ENCODE measurements at places on chromosomes 2 and 18.

DNA sequence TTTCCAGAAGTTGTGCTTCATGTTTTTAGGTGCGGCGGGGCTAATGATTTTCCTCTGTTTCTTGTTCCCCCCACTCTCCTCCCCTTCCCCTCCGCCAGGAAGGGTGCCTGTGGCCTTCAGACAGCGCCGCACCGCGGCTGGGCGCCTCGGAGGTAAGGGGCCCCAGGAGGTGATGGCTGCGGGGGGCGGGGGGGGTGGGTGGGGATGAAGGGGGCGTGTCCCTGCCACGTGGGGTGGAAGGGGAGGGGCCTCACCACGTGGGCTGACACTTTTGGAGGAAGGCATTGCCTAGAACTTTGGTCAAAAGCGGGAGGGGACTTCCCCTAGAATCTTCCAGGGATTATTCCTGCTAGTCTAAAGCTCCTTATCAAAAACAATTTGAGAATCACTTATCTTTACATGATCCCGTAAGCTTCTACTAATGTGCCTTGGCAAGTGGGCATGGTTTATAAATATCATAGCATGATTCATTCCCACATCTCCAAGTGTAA lies 83.1 kb downstream of the FAM210A start:
- no peak for DNase-seq

DNA sequence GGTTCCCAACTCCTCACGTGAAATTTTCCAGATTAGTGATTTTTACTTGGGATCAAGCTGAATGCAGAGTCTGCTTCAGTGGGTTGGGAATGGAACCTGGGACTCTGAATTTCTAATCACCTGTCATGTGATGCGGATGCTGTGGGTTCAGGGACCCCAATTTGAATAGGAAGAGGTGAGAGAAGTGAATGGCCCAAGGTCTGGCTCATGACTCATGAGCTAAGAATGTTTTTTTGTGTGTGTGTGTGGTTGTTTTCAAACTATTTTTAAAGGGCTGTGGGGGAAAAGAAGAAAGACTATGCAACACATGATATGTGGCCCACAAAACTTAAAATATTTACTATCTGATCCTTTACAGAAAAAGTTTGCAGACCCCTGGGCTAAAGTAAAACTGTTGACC lies 108.5 kb upstream of the CYRIA start:
- DNase-seq: no peak

GRCh38 chr2:171995586-171995985 lies 4.2 kb upstream of the METAP1D start:
- no peak for DNase-seq

- no peak for DNase-seq
Observed at GRCh38 chr2:188519136-188519535, 227.5 kb downstream of the GULP1 start.

GRCh38 chr2:44716131-44716530 lies 225.4 kb upstream of the SIX3 start:
- DNase-seq: no peak

- DNase-seq: no peak
Observed at GRCh38 chr18:7681298-7681697, 114.2 kb downstream of the PTPRM start.

- peak; percentile 57 for DNase-seq
Observed at GRCh38 chr2:214410918-214411554, at the start of gene VWC2L. TSS of gene VWC2L (plus strand) at chr2:214411054. CDS start at chr2:214414194, 3,140 bp downstream.

- no peak for DNase-seq
Observed at GRCh38 chr2:129375632-129376425, 603.6 kb upstream of the RAB6C start.

DNA sequence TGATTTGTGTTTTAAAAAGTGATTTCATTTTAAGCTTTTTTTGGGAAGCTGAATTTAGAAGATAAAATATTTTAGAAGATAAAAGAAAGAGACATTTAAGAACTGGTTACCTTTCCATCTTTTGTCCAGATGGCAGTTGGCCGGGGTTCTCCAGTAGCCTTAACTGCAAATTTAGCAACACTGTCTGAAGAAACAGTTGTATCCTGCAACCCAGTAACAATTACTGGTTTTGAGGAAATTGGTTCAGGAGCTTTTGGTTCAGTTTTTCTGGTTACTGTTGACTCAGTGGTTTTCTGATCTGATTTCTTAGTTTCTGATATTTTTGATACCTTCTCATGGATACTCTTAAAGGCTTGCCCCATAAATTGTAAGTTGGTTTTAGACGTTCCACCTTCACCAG lies 49.9 kb downstream of the PLEKHA3 start:
- no peak for DNase-seq

DNA sequence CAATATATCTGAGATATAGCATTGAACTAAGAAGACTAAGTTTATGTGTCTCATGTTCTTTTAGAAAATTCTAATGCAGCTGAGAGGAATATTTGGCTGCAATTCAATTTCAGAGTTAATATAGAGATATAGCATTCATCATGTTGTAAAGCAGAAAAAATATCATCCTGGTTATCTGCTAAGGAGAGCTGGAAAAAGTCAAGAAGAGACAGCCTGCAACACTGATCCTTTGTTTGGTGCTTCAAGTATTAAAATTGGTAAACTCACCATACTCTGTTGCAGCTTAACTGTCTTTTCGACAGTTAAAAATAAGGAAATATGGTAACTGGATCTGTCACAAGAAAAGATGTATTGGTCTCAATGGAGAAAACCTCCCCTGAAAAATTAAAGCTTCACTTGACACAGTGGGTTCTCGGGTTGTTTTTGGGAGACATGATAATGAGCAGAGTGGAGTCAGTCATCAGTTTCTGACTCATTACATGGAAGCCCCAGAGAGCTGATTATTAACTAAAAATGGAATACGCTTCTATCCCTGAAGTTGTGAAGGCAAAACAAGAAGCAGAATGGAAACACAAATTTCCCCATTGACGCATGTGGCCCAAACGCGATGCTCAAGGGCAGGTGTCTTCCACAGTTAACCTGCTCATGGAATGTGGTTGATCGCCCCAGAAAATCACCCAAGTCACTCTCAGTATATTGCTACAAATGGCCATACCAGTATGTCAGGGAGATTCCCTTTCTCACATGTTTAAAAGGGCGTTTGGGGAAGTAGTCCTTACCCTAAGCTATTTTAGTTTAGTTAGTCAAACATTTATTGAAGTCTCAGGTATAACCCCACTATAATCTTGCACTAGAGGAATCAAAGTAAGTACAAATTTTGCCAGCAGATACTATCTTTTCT lies 8.2 kb downstream of the BCL2 start:
- DNase-seq: no peak

DNA sequence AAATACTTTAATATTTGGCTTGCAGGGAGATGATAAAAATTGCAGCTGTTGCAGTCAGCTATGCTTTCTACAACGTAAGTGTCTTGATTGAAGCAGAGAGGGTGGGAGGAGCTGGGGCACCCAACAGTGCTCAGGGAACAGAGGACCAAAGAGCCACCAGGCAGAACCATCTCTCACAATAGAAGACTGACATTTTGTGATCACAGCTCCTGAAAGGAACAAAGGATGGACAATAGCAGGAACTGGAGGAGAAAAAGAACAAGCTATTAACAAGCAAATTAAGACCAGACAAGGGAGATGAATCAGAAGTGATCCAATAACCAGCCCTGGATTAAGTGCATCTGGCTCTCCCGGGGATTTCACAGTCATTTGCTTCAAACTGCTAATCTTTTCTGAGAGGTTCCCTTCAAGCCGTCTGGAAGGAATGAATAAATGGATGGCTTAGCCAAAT lies 65.7 kb upstream of the SMAD2 start:
- no peak for DNase-seq

DNA sequence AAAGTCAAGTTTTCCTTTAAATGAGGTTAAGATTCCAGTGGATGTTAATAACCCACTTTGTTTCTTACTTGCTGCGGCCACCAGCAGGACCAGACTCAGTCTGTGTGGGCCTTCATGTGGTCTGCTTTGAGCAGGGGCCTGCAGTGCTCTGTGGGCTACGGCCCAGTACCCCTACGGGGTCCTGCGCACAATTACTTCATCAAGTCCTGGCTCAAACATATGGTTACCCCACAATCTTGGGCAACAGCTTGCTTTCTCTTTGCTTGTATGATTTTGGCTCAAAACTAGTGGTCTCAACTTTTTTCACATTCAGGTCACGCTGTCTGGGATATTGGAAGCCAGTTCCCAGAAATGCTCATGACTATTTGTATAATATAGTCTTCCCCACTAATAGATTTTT lies 64.2 kb downstream of the PTPN2 start:
- no peak for DNase-seq

All from NCI-H2029 treated with DMSO at 0.1 percent for 48 hours (cell line).